ENCODE measurements at places on chromosomes 4 and X.

GRCh38 chrX:55028040-55028439 is 2.7 kb downstream of the ALAS2 start:
- no peak for DNase-seq

- DNase-seq, result no peak
Measured at GRCh38 chrX:120036704-120037103, 40.8 kb downstream of the RHOXF2B start.

DNA sequence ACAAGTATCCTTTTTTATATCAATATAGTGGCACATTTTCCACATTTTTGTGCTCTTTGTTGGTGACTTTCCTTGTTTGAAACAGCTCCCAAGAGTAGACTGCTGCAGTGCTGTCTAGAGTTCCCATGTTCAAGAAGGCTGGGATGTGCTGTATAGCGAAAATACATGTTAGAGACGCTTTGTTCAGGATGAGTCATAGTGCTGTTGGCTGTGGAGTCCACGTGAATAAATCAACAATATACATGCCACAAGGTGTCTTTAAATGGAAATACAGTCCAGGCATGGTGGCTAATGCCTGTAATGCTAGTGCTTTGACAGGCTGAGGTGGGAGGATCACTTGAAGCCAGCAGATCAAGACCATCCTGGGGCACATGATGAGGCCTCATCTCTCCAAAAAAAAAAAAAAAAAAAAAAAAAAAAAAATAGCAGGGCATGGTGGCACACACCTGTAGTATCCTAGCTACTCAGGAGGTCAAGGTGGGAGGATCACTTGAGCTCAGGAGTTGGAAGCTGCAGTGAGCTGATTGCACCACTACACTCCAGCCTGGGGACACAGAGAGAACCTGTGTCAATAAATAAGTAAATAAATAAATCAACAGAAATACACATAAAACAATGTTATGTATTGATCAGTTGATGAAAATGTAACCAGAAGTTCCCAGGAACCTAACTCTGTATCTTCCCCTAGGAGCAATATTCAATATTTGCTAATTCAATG is 256.8 kb upstream of the STS start:
- no peak for DNase-seq

- no peak for DNase-seq
Measured at GRCh38 chr4:155640751-155641150, 25.9 kb upstream of the GUCY1A1 start.

GRCh38 chr4:19026281-19026680 is 1004.7 kb upstream of the LCORL start:
- peak; percentile 40 for DNase-seq

GRCh38 chr4:79450053-79450452 is 42.0 kb upstream of the GK2 start:
- DNase-seq, result no peak

DNA sequence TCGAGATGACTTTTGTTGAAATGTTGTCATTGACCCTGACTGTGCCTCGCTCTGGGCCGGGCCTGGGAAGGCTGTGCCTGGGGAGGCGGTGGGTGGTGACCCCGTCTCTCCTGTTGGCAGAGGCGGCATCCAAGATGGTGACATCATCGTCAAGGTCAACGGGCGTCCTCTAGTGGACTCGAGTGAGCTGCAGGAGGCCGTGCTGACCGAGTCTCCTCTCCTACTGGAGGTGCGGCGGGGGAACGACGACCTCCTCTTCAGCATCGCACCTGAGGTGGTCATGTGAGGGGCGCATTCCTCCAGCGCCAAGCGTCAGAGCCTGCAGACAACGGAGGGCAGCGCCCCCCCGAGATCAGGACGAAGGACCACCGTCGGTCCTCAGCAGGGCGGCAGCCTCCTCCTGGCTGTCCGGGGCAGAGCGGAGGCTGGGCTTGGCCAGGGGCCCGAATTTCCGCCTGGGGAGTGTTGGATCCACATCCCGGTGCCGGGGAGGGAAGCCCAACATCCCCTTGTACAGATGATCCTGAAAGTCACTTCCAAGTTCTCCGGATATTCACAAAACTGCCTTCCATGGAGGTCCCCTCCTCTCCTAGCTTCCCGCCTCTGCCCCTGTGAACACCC is 36.4 kb downstream of the HTRA3 start:
- no peak for DNase-seq

DNA sequence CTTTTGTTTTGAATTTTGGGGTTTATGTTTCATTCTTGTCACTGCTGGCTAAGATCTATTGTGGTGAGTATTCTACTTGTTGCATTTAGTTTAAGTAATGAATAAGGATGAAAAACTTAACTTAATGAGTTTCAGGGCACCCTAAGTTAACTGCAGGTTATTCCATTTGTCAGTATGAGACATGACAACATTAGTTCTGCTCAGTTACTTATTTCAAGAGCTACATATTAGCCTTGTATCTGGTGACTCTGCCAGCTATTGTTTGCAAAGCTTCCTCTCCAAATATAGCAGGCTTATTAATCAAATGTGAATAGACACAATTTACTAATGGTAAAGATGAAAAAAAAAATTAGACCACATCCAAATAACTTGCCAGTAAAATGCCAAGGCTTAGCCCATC is 567.1 kb downstream of the IL15 start:
- no peak for DNase-seq

- DNase-seq, result no peak
Measured at GRCh38 chrX:77719388-77719787, 66.6 kb downstream of the ATRX start.

All from fibroblast of pulmonary artery (primary cell).